Activated T-cell treated with anti-CD3 and anti-CD28 coated beads, Interleukin-2, amount 50 U/mL, for 48 hours (primary cell): ENCODE measurements at places on chromosomes 3 and 15.

GRCh38 chr3:57689367-57690053, 3.4 kb downstream of the DENND6A start:
- no peak for DNase-seq

DNA sequence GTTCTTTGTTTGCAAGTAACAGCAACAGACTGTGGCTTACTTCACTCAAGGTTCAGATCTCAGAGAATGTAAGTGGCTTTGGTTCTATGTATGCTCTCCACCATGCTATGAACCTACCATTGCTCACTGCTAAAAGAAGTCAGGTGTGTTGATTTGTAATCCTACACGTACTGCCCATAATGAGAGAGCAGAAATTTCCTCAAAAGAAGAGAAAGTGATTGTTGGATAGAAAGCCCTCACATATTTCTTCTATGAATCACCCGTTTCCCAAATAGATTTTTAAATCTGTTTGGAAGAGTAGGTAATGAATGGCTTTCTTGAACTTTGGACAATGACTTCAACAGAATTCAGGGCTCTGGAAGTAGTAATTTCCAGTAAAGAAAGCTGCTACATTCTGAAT, 565.4 kb downstream of the ROBO2 start:
- DNase-seq, result no peak

GRCh38 chr15:23648920-23649515, 1.4 kb upstream of the MAGEL2 start:
- DNase-seq, result peak; percentile 42

GRCh38 chr3:196942226-196942914, at the start of gene NCBP2:
Gene NCBP2, minus strand, starts transcription at chr3:196942528. Its CDS starts 25 bp downstream, at chr3:196942503.
- peak; percentile 100 for DNase-seq

DNA sequence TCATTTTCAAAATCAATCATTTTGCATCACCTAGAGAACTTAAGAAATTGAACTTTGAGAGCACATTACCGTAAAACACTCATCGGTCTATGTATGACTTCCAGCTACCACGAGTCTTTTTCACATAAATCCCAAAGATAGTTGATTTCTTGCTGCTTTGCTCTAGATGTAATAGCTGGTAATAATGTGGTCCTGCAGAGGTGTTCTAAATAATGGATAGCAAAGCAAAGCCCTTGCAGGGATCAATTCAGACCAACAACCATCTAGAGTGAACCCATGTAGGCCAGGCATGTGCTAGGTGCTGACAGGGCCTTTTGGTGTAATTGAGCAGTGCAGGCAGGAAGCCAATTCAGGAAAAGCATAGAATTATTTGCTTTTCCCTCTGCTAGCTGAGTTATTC, 26.1 kb upstream of the C3orf80 start:
- DNase-seq, result no peak

DNA sequence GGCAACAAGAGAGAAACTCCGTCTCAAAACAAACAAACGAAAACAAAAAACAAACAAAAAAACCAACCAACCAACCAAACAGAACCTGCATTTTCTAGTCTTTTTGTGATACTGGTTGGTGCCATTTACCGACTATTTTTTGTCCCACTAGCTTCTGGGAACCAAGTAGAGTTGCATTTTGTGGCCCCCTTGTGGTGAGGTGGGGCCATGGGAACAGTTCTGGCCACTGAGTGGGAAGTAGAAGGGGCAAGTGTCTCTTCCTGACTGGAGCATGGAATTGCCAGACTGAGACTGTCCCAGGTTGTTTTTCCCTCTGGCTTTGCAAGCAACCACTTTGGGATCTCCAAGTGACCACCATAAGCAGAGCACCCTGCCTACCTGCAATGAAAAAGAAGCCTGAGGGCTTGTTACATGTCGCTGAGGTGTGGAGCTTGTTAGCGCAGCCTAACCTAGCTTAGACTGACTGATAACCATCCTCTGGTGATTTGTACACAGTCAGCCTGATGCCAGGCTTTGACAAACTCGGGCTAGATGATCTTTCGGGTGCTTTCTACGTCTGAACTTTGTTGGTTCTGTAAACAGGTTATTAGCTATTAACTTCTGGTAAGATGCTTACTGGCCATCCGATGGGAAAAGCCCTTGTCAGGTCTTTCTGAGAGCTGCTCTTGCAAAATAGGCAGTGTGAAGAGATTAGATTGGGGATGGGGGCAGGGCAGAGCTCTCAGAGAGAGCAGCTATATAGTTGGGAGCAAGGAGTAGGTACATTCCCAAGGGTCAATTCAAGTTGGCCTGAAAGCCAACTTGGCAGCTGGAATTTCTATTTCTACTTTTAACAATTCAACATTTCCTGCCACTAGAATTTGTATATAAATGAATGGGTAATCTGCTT, 172.2 kb downstream of the SSR3 start:
- DNase-seq, result peak; percentile 27

DNA sequence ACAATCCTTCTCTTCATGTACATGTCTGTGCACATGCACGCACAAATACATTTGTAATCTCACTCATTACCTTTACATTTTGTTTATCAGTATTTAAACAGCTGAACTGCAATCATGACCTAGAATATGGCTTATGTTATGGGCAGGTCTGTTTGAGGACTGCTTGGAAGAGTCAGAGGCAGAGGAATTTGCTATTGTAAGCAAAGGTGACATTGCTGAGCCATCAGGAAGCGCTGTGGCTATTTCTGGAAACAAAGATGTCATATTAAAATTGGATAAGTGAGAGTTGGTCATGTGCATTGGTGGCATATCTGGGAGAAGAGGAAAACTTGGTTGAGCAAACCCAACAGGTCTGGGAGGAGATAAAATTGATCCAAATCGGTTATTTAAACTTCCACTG, 41.6 kb downstream of the USF3 start:
- DNase-seq, result no peak

DNA sequence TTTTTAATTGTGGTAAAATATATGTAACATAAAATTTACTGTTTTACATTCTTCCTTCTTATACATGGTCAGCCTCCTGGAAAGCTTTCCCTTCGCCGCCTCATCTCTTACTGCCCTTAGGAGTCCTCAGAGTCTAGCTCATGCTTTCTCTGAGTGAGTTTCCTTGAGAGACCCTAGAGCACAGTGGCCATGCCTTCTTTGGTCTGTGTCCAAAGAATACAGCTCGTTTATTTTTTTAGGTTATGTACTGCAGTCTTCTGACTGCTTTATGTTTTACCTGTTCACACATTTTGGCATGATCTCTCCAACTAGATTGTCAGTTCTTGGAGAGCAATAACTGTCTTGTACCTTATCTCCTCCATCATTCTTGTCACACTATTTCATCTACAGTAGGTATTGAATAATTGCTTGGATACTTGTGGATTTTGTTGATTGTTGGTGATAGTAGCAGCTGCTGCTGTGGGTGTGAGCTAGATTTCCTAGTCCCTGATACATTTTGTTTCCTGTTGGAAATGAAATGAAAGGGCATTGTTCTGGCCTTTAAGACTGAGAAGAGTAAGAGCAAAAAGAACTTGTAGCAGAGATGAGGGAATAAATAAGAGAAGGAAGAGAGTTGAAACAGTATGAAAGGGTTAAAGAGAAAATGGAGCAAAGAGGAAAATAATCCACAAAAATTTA, 10.9 kb downstream of the ARIH2 start:
- DNase-seq, result no peak

DNA sequence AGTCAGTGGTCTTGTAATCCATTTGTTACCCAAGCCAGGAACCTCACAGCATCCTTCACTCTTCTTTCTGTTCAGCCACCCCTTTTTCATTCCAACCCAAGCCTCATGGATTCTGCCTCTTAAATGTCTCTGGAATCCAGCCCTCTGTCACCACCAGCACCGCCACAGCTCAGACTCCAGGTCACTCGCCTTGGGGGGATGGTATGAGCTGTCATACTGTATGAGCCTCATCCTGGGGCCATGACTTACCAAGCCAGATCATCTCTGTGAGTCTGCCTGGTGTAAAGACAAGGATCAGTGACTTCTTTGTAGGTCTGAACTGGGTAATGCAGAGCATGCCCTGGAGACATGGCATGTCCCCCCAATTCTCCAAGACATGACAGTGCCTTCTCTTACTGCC, 79.6 kb downstream of the PGPEP1L start:
- DNase-seq, result no peak

DNA sequence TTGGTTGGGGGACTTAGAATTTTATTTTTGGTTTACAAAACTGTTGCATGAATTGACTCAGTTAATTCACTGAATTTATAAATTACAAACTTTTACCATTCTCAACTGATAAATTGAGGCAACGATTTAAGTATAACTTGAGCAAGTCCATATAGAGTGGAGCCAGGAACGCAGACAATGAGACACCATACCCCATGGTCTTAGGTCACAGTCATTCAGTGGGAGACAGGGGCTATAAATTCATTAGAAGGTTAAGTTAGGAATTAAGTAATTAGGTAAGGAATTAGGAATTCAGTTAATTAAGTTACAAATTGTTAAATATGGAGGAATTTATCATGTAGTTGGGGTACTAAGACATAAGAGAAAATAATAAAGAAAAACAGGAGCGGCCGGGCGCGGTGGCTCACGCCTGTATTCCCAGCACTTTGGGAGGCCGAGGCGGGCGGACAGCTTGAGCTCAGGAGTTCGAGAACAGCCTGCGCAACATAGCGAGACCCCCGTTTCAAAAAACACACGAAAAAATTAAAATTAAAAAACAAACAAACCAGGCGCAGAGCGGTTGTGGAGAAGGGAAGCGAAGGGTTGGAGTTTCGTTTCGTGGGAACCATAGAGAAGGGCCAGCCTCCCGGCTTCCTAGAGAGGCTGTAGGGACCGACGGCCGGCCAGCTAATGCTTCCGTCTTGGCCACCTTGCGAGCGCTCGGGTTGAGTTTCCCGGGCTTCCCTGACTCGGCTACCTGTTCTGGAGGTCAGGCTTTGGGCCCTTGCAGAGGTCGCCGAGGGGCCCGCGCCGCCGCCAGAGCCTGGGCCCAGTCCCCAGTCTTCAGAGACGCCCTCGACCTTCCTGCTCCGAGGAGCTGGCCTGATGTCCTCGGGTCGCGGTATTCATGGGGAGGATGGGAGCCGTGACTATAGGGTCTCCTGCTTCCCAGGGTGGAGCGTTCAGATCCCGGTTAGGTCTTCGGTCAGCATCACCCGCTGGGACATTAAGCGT, at the start of gene ZNF619:
ZNF619 (plus strand) TSS at position 645 of the 993 bp plus-strand sequence. CDS start 858 bp downstream, outside the sequence.
- DNase-seq, result peak; percentile 72

- DNase-seq, result peak; percentile 46
Observed at GRCh38 chr15:32870240-32871033, 152.6 kb downstream of the GREM1 start.

GRCh38 chr3:149489060-149489690, 14.7 kb downstream of the TM4SF4 start:
- DNase-seq, result no peak

- DNase-seq, result no peak
Observed at GRCh38 chr3:140442621-140443020, 235.2 kb upstream of the TRIM42 start.

- no peak for DNase-seq
Observed at GRCh38 chr3:193124861-193125260, 116.2 kb upstream of the PLAAT1 start.

- no peak for DNase-seq
Observed at GRCh38 chr3:123169492-123169929, 32.2 kb upstream of the SEC22A start.

GRCh38 chr3:100103558-100104441, 10.5 kb downstream of the FILIP1L start:
- peak; percentile 27 for DNase-seq

- DNase-seq, result no peak
Observed at GRCh38 chr3:28590216-28590615, 241.6 kb upstream of the AZI2 start.

DNA sequence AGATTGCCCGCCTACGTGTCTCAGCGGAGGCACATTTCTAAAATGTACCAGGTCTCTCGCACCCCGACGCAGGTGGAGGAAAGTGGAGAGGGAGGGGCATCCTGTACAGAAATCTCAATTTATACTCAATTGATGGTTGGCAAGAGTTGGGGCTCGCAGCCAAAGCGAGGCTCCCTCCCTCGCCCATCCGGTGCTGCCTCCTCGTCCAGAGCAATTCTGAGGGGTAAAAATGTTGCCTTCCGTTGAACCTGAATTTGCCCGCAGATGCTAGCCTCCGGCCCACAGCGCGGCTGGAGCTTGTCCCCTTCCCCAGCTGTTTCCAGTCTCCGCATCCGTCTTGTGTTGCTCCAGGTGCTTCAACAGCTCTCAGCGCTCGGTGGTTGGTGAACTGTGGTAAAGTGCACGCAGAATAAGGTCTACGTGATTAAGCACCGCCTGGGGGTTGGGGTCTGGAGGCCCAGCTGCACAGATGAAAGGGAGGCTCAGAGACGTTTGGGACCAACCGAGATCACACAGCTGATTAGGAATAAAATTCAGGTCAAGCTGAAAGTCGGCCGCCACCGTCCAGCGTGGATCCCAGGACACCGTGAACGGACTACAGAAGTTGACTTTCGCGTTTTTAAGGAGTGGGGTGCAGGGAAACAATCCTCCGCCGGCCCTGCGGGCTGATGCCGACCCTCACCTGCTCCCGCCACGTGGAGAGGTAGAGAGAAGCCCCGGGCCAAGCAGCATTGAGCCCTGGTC, 846 bp upstream of the POLG start:
- no peak for DNase-seq

GRCh38 chr3:174776123-174776522, 83.0 kb upstream of the NAALADL2 start:
- no peak for DNase-seq

GRCh38 chr3:178518660-178519396, 17.4 kb upstream of the KCNMB2 start:
- DNase-seq, result no peak

DNA sequence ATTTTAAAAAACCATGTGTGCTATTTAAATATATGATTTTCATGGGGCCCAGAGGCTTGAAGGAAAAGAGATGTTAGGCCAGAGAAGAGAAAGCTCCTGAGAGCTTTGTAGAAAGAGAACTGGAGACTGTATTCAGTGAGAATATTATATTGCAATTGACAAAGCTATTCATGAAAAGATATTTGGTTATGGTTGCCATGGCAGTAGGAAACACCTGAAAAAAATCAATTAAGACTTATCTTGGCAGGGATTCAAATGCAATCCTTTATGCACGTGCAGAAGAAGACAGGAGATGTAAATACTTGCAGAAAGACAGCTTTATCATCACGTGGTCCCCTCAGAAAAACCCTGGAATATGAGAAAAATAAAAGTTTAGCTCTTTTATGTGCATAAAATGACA, 636.0 kb upstream of the TBL1XR1 start:
- DNase-seq, result no peak

GRCh38 chr3:149647285-149647684, 10.5 kb downstream of the WWTR1 start:
- no peak for DNase-seq

- peak; percentile 75 for DNase-seq
Observed at GRCh38 chr3:152298393-152299248, 29.9 kb downstream of the MBNL1 start.
